GM04503 (cell line): ENCODE measurements at places on chromosomes 7 and 10.

- DNase-seq: no peak
Observed at GRCh38 chr7:77416621-77417371, 647 bp upstream of the GSAP start.

DNA sequence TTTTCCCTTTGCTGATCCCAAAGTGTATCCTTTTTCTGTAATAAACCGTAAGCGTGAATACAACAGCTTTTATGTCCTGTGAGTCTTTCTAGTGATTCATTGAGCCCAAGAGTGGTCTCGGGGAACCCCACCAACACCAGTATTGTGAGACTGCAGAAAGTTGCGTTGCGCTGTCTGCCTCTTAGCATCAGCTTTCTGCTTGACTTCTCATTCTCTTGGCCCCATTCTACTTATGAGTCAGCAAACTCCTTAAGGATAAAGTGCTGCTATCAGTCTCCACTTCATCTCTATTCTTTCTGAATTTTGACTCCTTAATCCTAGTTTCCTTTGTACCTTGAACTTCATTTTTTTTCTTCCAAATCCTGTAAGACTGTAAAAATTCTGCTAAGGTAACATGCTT lies 184.3 kb upstream of the MBL2 start:
- DNase-seq: no peak

DNA sequence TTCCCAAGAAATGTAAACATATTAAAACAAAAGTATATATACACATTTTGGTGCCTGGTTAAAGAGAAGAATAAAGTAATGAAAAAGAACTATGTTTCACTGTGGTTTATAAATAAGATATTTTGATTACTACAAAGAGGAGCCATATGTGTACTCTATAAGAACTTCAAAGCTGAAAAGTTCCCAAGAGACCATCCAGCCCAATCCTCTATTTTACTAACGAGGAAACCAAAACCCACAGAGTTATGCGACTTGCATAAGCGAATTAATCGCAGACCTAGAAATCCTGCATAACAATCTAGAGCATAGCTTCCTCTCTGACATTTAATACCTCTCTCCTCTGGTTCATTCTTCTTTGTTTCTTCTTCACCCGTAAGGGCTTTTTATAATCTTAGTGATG lies 937.1 kb downstream of the CNTNAP2 start:
- DNase-seq: no peak

DNA sequence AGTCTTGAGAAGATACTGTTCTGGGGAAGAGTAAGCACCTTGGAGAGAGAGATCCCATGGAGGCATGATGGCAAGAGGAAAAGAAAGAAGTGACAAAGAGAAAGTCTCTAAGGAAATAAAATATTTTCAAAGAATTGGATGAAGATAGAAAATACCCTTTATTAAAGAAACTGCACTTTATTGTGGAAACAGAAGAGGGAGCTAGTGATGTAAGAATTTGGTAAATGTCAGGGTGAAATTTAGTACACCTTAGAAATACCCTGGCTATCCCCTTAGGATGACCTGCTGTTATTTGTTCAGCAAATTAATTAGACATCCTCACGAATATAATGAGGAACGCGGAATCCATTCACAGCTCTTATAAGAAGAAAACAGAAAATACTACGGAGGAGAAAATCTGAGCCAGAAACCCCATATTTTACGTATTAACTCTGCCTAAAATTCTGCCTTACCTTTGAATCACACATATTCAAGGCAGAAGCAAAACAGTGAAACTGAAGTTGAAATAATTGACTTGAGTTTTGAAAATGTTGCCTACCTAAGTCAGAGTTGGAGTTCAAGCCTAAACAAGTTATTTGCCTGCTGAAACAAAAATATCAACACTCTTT lies 90.7 kb downstream of the TFPI2 start:
- no peak for DNase-seq

DNA sequence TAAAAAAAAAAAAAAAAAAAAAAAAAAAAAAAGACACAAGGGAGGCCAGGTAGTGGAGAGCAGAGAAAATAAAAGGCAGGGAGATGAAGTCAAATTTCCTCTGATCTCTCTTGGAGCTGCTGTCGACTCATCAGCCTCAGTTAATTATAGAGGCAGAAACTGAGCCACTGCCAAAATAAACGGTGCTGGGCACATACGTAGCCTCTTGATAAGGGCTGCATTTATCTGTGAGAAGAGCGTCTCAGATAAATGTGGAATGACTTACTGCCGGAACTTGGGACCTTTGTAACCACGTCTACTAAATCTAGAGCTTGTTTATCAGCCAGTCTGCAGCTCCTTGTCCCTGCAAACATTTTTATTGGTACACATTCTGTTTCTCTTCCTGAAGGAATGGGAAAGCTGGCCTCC lies 162.3 kb downstream of the BAMBI start:
- DNase-seq: no peak

DNA sequence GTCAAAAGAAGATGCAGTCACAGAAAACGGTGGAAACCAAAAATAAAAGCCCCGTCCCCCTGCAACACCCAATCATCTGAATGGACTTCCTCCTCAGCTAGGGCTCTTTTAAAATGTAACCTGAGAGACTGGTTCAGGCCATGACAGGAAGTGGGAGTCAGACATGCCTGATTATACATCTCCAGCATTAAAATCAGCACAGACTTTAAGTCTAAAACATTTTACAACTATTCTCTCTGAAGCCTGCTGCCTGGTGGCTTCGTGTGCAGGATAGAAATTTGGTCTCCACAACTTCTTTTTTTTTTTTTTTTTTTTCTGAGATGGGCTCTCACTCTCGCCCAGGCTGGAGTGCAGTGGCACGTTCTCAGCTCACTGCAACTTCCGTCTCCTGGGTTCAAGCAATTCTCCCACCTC lies 30.3 kb downstream of the HACD1 start:
- DNase-seq: no peak

DNA sequence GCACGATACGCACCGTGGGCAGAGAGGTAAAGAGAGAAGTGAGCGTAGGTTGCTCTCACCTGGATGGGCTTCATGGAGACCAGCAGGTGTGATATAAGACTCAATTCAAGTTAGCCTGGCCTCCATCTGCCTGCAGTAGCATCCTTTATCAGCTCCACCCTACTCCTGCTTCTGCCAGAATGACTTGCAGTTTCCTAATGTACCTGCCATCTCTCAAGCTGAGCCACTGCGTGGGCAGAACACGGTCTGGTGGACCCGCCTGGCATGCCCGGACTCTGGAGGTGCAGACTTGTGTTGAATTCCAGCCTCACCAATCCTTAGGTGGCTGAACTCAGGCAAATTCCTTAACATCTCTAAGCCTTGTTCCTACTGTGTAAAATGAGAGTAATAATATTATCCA lies 64.3 kb downstream of the STEAP1B start:
- no peak for DNase-seq

DNA sequence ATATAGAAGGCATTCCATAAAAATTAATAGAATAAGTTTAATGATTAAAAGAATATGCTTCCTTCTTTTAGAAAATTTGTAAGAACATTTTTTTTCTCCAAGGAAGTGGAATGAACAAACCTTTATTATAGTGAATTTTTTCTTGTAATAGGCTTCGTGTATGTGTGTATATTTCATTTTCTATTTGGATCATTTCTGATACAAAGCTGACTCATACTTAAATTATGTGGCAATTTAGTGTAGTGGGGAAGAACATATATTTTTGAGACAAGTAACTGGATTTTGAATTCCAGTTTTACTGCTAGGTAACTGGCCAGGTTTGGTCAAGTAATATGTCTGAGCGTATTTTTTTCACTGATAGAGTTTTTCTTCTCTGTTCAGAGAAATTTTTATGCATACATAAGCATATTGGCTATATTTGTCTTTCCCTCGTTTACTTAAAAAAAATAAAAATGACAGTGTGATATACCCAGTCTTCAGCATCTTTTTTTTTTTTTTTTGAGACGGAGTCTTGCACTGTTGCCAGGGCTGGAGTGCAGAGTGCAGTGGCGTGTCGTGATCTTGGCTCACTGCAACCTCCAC lies 50.8 kb downstream of the CDK13 start:
- DNase-seq: no peak

GRCh38 chr10:99629625-99629978 lies 9.4 kb upstream of the SLC25A28 start:
- no peak for DNase-seq

DNA sequence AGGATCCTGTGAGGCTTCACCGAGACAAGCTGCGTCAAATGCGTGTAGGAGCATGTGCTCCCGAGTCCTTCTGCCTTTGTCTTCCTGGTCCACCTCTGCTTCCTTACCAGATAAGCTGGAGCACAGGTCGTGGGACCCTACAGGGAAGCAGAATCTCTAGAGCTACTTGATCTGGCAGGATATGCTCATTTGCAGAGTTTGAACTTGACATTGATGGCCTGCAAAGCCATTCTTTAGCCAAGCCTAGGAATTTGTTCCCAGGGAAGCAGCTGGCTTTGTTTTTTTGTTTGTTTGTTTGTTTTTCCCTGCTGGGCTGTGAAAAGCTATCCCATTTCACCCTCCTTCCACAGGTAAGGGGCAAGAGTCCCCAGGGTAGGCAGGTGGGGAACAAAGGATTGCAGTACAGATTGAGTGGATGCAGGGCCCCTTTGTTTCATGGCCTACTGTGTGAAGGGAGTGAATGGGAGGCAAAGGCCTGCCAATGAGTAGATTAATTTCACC lies 200.0 kb upstream of the BMPER start:
- DNase-seq: no peak

GRCh38 chr7:105014693-105015389 lies 836 bp downstream of the KMT2E start:
- DNase-seq: no peak

- no peak for DNase-seq
Observed at GRCh38 chr7:7567898-7568531, 1.3 kb downstream of the MIOS start.

DNA sequence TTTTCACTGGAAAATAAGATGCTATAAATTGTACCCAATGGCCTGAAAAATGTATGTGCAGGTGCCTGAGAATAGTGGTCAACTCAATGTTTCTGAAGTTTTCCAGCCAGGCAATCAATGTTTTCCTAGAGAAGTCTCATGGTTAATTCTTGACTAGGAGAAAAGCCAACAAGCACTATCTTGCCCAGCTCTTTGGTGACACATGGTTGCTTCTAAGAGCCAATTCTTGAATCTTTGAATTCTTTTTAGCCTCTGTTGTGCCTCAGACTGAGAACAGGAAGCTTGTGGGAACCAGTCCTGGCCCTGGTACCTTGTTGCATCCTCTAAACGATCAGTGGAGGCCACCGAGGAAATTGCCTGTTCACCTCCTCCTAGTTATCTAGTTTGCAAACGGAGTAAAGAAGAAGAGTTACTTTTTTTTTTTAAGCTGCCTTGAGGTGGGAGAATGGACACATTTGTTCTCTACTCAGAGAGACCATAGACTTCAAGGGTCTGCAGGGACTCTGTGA lies 144.0 kb upstream of the MKLN1 start:
- no peak for DNase-seq

DNA sequence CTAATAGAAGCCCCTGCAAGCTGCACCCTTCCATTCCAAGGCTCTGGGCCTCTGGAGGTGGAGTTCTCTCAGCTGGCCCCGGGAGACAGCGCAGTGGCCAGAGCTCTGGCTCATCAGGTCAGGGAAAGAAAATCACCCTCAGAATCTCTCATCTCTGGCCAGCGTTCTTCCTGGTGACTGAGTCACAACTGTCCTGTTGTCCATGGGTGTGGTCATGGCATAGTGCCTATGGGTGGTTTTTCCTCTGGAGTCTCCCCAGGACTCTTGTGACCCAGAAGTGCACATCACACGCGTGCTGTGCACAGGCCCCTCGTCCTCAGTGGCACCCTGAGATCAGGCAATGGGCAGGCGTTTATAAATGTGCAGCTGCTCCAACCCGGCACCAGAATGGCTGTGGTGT lies 27.4 kb upstream of the FXYD4 start:
- no peak for DNase-seq

DNA sequence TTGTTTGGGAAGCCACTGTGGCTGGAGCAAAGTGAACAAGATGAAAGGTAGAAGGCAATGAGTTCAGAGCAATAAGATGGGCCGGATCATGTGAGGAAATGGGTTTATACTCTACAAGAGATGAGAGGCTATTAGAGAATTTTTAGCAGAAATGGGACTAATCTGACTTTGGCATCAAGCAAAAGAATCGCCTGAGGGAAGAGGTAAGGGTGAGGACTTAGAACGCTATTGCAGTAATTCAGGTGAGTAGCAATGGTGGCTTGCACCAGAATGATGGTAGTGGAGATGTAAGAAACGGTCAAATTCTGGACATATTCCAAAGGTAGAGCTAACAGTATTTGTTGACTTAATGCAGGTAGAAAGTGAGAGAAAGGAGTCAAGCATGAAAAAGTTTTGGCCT lies 29.5 kb upstream of the AKAP9 start:
- no peak for DNase-seq

GRCh38 chr7:98315318-98315993 lies 34.0 kb downstream of the BRI3 start:
- DNase-seq: no peak

- no peak for DNase-seq
Observed at GRCh38 chr10:124150189-124150806, 56.9 kb upstream of the CHST15 start.

DNA sequence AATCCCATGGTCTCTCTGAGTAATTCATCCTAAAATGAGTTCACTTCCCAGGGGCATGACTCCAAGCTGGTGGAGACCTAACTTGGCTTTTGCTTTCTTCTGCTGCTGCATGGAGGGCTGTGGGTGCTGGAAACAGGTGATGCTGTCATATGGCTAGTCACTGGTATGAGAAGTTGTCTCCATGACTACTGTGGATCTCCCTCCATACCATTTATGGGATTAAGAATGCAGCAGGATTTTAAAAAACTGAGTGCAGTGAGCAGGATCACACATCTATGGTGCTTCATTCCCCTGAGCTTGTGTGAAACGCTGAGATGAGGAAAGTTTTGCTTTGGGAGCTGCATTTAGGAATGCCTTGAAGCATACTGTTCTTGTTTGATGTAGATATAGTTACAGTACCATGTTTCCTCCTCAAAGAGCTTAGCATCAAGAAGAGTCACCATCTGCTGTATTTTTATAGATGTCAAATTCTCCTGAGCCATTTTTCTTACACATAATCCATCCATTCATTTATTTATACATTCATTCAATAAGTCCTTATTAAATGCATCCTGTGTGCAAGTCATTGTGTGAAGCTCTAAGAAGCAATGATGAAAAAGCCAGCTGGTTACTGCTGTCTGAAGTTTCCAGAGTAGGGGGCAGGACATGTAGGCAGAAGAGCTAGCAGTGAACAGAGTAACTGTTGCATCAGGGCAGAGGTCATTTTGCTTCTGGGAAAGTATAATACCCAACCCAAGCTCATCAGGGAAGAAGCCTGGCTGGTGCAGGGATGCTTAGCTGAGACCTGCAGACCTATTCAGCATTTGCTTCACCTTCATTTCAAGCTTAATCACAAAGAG lies 534.8 kb downstream of the AUTS2 start:
- DNase-seq: no peak

GRCh38 chr7:94266238-94266644 lies 128.5 kb upstream of the COL1A2 start:
- DNase-seq: peak; percentile 52

DNA sequence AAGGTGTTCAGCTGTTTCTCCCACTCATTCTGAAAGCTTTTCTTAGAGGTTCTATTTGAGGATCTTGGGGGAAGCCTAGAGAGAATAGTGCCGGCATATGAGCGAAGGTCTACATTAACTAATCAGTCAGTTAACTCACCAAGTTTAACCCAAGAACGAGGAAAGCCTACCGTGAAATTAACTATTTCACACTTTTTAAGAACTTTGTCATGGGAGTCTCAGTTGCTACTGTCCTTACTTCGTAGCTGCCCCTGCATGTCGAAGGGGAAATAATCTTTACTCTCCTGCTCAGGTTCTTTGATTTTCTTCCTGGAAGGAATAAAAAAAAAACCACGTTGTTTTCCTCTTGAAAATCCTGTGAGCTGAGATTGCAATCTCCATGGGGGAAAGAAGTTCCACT lies 115.1 kb downstream of the FRMD4A start:
- DNase-seq: no peak
